ENCODE measurements at places on chromosomes 2 and 18.

GRCh38 chr2:71826826-71827523 is 320.7 kb downstream of the CYP26B1 start:
- H3K27me3 ChIP-seq: peaks cover 6% of the 10 kb centered on the region
- H3K4me3 ChIP-seq: no peak overlapping the region
- DNase-seq: no peak
- H3K36me3 ChIP-seq: no peaks in the 10 kb centered on the region

DNA sequence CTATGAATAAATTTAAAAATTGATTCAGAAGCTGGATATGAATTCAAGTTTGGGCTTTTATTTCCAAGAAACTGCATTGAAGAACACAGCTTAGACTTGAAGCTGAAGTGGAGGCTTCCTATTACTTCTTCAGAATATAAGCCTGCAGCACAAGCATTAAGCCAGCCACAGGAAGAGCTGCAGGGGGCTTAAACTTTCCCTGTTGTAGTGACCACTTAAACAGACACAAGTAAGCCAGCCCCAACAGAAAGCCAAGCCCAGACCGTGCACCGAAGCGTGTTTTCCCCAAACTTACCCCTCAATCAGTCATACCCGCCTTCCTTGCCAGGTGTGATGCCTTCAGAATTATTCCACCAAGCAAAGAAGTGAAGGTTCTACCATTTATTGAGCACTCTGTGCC is 28.7 kb downstream of the ERMN start:
- H3K4me1 ChIP-seq: no peaks in the 10 kb centered on the region
- H3K4me3 ChIP-seq: no peak overlapping the region
- no peak overlapping the region for H3K27ac ChIP-seq

DNA sequence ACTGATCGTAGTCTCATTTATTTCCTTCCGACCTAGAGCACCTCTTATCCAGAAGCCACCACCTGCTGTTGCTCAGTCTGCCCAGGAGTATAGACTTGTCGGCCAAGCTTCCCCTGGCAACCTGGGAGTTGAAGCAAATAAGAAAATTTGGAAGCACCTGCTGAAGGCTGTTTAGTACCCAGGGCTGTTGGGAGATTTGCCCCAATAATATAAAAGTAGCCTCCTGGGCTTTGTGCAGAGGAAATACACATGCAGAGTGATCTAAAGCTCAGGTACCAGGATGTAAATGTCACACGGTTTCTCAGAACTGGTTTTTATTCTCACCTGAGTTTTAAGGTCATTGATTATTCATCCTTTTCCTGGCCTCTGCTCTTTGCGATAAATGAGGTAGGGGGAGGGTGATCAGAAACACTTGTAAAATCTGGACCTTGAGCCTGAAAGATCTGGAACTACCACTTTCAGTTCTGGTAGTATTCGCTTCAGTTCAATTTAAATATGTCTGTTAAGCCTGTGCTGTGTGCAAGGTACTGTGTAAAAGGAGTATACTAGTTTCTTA is 789 bp upstream of the COX7A2L start:
- H3K27me3 ChIP-seq: peaks cover 8% of the 10 kb centered on the region
- H3K4me3 ChIP-seq: peak overlapping the region; percentile 97
- H3K27ac ChIP-seq: peak overlapping the region; percentile 98
- no peak for DNase-seq
- peaks cover 4% of the 10 kb centered on the region for H3K36me3 ChIP-seq
- peaks cover 34% of the 10 kb centered on the region for H3K4me1 ChIP-seq

GRCh38 chr2:152047824-152048471 is 50.9 kb downstream of the CACNB4 start:
- no peaks in the 10 kb centered on the region for H3K36me3 ChIP-seq
- H3K4me1 ChIP-seq: peaks cover 3% of the 10 kb centered on the region
- no peak overlapping the region for H3K4me3 ChIP-seq
- DNase-seq: no peak

GRCh38 chr2:182186132-182186735 is 200.6 kb downstream of the PPP1R1C start:
- no peaks in the 10 kb centered on the region for H3K4me1 ChIP-seq
- no peak overlapping the region for H3K4me3 ChIP-seq
- no peak overlapping the region for H3K27ac ChIP-seq
- peaks cover 4% of the 10 kb centered on the region for H3K27me3 ChIP-seq
- H3K36me3 ChIP-seq: no peaks in the 10 kb centered on the region

DNA sequence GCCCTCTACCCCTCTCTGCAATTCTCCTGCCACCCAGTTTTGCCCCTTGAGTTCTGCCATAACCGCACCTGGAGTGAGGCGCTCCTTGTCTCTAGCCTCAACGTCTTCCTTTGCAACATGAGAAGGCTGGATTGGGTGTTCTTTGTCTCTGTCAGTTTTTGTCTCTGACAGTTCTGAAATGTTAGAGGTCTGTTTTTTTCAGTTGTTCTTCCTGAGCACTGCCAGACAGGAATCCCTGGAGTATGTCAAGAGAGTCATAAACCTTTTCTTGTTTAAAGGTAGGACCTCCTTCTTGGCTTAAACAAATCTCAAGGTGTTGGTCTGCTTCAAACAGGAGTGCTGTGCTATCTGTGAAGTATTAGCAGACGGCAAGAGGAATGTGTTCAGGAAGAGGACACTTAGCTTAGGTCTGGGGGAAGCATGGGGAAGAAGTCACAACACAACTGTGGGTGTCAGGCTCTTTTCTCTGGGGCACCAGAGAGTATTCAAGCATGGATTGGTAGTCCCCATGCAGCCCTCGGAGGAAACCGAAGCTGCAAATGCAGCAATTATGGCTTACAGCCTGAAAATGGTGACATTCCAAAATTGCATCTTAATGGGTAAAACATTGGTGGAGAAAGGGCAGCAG is 32.3 kb downstream of the AFF3 start:
- no peak for DNase-seq
- H3K27me3 ChIP-seq: peaks cover 40% of the 10 kb centered on the region
- H3K27ac ChIP-seq: no peak overlapping the region

DNA sequence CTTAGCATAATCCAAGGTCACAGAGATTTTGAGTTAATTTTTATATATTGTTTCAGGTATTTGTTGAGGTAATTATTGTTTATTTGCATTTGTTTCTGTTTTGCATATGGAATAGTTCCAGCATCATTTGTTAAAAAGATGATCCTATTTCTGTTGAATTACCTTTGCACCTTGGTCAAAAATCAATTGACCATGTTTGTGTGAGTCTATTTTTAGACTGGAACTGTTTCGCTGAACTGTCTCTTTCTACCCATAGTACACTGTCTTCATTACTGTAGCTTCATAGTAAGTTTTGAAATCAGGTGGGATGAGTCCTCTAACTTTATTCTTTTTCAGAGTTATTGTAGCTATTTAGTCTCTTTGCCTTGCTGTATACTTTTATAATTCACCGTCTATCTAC is 28.9 kb upstream of the RAMP1 start:
- no peak overlapping the region for H3K4me3 ChIP-seq
- DNase-seq: no peak
- H3K27ac ChIP-seq: no peak overlapping the region
- H3K4me1 ChIP-seq: peaks cover 7% of the 10 kb centered on the region

- peak overlapping the region; percentile 88 for H3K27ac ChIP-seq
Observed at GRCh38 chr2:9473308-9473984, 905 bp upstream of the IAH1 start.
